Gastroesophageal sphincter (tissue), 4 donors: ENCODE measurements at places on chromosomes 3 and 15.

GRCh38 chr3:45218578-45219390 is 7.3 kb downstream of the TMEM158 start:
- no peak for ATAC-seq

DNA sequence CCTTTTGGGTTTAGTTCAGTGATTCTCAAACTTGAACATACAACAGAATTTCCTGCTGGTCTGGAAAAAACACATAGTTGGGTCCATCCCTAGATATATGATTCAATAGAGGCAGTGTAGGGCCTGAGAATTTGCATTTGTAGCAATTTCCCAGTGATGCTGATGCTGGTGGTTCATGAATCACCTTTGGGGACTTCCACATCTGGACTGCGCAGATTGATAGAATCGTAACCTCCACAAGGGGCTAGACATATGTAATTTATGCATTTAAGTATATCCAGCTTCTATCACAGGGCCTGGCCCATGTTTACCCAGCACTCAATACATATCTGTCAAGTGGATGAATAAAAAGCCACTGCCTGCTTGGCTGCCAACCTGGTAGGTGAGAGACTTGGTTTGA is 33.8 kb upstream of the SUCLG2 start:
- ATAC-seq, result no peak

DNA sequence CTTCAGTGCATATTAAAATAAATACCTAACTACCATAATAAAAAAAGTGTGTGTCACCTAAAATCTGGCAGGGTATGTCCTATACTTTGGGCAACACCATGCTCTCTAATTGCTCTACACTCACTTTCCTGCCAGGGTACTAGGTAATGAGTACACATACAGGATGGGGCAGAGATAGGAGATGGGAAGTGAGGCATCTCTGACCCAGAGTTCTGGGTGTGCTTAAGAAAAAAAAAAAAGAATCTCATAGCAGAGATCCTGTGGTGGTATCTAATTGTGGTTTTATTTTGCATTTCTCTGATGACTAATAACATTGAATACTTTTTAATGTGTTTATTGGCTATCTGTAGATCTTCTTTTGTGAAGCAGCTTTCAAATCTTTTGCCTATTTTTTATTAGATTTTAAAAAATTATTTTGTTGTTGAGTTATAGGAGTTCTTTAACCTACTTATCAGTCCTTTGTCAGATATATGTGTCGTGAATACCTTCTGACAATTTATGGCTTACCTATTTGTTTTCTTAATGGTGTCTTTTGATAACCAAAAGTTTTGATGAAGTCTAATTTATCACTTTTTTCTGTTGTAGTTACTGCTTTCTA is 48.0 kb downstream of the EEFSEC start:
- no peak for ATAC-seq

GRCh38 chr3:178289544-178290160 is 246.6 kb upstream of the KCNMB2 start:
- peak; percentile 71 for ATAC-seq

- ATAC-seq, result no peak
Measured at GRCh38 chr3:79490165-79491028, 277.4 kb downstream of the ROBO1 start.

- no peak for ATAC-seq
Measured at GRCh38 chr3:117404141-117404540, 694.6 kb downstream of the TUSC7 start.

DNA sequence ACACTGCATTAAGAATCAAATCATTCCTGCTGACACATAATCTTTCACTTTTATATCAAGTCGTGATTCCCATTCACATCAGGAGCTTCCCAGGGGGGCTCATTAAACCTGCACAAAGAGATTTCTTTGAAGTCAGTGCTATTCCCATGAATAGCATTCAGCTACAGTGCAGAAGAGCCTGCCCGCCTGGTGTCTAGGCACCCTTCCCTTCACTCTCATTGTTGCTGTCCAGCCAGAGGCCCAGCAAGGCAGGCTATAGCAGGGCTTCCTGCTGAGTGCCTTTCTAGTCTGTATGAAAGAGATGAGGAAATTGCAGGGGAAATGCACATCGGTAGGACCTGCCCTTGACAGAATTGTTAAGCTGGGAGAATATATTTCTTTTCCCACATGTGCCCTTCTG is 4.5 kb upstream of the GJD2 start:
- ATAC-seq, result no peak

DNA sequence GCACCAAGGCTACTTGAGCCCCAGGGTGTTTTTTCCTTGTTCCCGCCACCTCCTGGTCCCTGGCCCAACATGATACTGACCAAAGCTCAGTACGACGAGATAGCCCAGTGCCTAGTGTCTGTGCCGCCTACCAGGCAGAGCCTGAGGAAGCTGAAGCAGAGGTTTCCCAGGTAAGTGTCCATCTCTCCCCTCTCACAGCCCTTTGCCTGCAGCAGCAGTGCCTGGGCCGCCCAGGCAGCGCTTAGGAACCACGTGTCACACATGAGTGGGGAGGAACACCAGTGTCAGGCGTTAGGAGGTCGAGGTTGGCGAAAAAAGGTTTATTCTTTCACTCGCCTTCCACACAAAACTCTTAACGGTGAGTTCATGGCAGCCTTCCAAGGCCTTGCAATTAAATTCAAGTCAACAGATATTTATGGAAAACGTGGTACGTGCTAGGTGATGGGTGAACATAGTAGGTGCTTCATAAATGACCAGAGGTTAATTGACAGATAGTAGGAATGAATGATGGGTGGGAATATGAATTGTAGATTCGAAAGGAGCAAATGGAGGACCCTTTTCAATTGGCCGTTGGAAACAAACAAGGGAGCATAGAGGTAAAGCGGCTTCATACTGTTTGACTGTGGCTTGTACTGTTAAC is 486 bp downstream of the CDIN1 start:
- peak; percentile 52 for ATAC-seq

DNA sequence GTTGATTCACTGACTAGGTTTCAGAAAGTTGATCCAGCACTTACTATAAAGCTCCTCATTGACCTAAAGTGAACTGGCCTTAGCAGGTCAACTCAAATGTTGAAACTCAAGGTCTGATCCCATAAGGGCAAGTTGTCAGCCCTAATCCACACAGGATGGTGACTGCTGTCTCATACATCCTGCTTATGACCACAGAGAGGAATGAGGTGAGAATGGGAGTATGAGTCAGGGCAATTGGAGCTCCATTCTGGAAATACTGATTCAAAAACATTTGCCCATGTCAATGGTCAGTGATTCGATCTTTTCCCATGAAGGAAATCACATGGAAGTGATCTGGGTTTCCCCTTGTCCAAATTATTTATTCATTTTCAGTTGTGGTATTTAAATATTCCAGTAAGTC is 78.7 kb downstream of the ZNF385D start:
- ATAC-seq, result peak; percentile 56

DNA sequence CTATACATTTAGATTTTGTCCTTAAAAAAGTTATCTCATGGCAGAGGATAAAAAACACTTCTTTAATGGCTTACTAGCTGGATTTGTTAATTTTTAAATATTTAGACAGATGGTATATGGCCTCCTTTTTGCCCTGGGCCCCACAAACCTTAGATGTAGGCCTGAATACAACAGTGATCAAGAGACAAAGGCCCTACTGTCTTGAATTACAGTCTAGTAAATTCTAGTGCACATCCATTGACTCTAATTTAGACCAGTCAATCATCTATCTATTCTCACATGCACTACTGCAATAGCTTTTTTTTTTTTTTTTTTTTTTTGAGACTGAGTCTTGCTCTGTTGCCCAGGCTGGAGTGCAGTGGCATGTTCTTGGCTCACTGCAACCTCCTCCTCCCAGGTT is 452.8 kb downstream of the FHIT start:
- ATAC-seq, result no peak

DNA sequence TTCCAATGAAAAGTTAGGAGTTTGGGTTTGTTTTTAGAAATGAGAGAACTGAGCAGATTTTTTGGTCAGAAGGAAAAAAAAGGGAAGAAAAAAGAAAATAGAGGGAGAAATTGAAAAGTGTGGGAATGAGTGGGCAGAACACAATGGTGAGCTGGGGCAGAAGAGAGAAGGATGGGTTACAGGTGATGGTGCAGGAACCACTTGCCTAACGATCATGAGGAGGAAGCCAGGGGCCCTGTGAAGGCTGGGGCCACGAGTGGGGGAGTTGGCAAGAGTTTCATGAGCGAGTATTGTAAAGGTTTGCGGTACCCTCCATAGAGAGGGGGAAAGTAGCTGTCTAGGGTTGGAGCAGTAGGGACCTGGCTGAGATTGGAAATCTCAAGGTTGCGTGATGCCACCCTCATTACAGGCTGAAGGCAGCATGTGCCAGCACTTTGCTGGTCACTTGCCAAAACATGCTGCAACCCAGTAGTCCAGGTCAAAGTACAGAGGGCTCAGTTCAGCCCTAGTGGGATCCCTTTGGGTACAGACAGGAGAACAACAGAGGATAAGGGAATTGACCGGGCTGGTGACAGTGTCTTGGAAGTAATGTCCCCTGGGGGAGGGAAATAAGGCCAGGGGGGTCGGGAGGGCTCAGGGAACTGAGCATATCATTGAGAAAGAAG is 6.6 kb downstream of the IVD start:
- ATAC-seq, result no peak

DNA sequence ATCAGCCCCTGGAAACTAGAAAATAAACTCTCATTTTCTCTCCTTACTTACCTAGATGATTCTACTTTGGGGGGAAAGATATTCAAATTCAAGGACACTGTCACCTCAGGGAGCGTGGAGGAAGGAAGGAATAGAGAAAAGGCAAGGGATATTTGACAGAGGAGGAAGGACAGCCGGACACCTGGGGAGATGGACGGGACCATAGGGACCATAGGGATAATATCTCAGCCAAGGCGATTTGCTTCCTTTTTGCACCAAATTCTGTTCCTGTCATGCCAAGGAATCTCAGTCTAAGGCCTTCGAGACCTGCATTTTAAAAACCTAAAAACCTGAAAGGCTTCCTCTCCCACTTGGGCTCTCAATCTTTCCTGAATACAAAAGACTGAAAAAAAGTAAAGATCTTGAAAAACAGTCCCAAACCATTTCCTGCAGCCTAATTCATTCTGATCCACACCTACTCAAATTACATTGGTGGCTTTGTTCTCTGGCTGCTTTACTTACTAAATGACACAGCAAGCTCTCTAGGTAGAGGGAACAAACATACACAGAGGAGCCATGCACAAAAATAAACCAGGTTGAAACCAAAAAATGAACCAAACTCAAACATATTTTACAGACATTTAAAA is 73.9 kb upstream of the SLC24A5 start:
- ATAC-seq, result no peak

GRCh38 chr3:82186017-82186416 is 424.6 kb upstream of the GBE1 start:
- ATAC-seq, result no peak

- ATAC-seq, result no peak
Measured at GRCh38 chr3:183532620-183533411, 22.7 kb downstream of the KLHL6 start.

GRCh38 chr3:30091686-30092085 is 514.7 kb upstream of the TGFBR2 start:
- ATAC-seq, result no peak

GRCh38 chr3:481680-482079 is 285.1 kb downstream of the CHL1 start:
- no peak for ATAC-seq

GRCh38 chr3:74631351-74632140 is 17.1 kb upstream of the CNTN3 start:
- no peak for ATAC-seq

- ATAC-seq, result peak; percentile 78
Measured at GRCh38 chr15:31442699-31443111, 116.1 kb downstream of the KLF13 start.

DNA sequence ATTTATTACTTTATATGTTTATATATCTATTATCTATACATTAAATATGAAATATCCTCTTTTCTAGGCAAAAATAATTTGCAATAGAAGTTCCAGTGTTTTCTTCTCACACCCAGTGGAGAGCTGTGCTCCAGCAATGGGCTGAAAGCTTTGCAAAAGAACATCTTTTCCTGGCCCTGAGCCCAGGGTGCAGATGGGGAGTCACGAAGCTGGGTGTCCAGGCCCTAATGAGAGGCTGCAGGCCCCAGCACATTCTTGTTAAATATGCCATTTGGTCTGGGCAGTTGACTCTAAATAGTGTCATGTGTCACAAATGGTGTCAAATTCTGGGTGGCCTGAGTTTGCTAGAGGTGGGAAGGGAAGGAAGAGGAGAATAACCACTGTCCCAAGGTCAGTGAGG is 5.7 kb downstream of the NTRK3 start:
- no peak for ATAC-seq

DNA sequence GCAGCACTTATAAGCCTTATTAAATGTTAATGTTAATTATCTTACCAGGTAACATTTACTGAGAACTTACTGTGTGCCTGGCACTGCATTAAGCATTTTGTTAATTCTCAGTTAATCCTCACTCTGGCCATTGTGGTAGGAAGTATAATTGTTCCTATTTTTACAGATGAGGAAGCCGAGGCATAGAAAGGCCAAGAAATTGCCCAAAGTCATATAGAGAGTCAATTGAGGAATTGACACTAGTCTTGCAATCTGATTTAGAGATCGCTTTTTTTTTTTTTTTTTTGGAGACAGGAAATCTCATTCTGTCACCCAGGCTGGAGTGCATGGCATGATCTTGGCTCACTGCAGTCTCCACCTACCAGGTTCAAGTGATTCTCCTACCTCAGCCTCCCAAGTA is 132.6 kb upstream of the PROK2 start:
- no peak for ATAC-seq

DNA sequence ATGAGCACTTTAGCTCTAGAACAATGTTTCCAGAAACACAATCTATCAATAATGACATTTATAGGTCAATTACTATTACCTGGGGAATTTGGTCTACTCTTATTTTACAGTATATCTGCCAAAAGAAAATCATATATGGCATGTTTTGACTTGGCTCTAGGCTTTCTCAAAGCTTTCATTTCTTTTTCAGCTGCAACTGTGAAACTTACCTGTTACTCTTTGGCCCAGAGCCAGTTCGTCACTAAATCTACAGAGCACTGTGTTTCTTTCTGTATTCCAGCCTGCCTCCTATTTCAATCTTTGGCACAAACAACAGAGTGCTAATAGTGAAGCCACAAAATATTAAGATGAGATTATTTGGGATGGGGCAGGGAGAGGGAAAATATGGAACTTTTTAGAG is 76.0 kb downstream of the P2RY1 start:
- no peak for ATAC-seq

DNA sequence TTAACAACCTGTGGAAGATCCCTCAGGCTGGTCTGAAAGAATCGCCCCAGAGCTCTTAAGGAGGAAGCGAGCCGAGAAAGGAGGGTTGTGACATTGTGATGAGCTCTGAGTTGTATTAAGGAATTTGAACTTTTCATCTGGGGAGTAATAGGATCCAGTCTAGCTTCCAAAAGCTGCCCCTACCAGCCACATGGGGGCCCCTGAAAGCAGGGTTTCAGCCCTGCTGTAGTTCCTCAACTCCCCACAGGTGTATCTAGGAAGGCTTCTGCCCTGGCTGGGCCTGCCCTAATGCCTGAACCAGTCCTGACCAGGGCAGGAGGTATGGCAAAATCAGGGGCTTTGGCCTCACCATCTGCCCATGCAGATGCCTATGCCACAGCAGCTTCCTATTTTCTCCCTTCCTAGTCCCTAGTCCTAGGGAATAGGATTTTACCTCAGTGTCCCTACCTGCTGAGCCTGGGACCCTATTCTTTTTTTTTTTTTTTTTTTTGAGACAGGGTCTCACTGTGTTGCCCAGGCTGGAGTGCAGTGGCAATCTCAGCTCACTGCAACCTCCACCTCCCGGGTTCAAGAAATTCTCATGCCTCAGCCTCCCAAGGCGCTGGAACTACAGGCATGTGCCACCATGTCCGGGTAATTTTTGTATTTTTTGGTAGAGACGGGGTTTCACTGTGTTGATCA is 5.0 kb upstream of the AP3S2 start:
- no peak for ATAC-seq

- no peak for ATAC-seq
Measured at GRCh38 chr3:195467641-195468390, 25.0 kb upstream of the ACAP2 start.

- ATAC-seq, result no peak
Measured at GRCh38 chr3:111652492-111653180, 57.5 kb upstream of the ZBED2 start.
